ENCODE measurements at places on chromosomes 7 and 10.

- no peaks in the 10 kb centered on the region for H3K4me1 ChIP-seq
- DNase-seq, result no peak
- H3K27me3 ChIP-seq, result no peaks in the 10 kb centered on the region
- H3K27ac ChIP-seq, result no peak overlapping the region
- no peak overlapping the region for H3K4me3 ChIP-seq
Measured at GRCh38 chr7:98974205-98974604, 95.9 kb downstream of the TRRAP start.

DNA sequence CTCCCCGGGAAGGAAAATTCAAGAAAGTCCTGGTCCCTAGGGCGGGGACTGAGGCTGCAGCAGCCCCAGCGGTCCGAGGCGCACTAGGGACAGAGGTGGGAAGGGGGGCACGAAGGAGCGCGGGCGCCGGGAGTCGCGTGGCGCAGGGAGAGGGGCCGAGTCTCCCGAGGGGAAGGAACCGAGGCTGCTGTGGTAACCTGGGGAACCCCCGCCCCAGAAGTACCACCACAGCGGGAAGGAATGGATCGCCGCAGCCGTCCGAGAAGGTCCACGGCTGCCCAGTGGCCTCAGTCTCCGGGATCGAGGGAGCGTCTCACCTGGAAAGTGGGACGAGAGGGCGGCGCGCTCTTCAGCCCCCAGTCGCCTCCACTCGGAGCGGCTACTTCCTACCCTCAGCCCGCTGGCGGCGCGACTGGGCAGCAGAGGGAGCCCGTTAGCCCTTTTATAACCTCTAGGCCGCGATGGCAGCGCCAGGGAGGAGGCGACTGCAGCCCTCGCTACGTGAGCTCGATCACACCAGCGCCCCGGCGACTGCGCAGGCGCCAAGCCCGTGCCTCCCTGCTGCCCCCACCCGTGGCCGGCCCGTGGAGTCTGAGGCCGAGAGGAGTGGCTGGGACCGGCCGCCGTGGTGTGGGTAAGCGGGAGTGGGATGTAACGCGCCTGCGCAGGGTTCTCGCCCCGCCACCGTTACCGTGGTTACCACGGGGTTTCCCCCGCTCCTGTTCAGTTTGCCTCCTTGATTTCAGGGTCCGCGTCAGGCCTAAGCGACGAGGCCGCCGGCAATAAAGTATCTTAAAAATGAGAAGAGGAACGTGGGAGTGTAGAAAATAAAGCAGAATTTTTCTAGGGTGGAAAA is at the start of gene P4HA1:
Gene P4HA1, minus strand, starts transcription at position 418 of the 856 bp plus-strand sequence. CDS start 21,983 bp downstream, outside the sequence.
- no peaks in the 10 kb centered on the region for H3K4me1 ChIP-seq
- peak within 1 kb of the TSS; percentile 60 for H3K4me3 ChIP-seq
- peak within 1 kb of the TSS; percentile 97 for H3K27ac ChIP-seq
- no peaks in the 10 kb centered on the region for H3K36me3 ChIP-seq

DNA sequence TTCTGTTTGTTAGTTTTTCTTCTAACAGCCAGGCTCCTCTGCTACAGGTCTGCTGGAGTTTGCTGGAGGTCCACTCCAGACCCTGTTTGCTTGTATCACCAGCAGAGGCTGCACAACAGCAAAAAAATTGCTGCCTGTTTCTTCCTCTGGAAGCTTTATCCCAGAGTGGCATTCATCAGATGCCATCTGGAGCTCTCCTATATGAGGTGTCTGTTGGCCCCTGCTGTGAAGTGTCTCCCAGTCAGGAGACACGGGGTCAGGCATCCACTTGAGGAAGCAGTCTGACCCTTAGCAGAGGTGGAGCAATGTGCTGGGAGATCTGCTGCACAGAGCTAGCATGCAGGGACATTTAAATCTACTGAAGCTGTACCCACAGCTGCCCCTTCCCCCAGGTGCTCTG is 26.7 kb upstream of the CROT start:
- DNase-seq, result no peak
- H3K27me3 ChIP-seq, result no peaks in the 10 kb centered on the region
- H3K4me1 ChIP-seq, result no peaks in the 10 kb centered on the region
- no peak overlapping the region for H3K4me3 ChIP-seq

DNA sequence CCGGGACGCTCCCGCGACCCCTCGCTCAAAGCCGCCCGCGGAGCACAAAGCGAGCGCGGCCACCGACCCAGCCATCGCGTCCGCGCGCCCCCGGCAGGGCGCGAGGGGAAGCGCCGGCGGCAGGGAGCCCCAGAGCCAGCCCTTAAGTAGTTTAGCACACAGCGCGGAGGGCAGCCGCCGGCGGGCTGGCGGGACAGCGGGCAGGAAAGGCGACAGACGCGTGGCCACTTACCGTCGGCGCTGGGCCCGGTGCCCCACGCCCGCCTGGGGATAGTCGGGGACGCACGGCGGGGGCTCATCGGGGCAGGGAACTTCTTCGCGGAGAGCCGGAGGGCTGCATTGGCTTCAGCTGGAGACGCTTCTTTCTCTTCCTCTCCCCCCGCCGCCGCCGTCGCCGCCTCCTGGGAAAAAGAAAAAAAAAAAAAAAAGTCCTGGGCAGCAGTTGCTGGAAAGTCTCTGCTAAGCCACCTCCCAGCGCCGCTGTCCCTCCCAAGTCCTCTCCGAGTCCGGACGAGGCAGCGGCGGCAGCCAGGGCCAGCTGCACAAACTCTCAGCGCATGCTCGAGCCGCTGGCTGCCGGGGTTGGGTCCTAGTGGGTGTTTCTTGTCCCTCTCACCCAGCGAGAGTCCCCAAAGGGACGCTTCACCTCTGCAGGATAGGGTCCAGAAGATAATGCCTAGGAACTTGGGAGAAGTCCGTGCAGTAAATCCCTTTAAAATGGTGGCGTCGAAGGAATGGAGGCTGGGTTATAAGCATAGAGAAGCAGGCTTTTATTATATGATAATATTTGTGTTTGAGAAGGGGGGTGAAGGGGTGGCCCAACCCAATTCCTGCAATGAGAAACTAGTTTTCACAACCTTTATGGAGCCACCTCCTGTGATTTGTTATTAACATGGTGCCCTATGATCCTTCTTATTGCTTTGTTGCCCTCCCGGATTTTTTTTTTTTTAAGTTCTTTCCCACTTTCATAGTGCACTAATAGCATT is at the start of gene TSPAN12:
Gene TSPAN12, minus strand, starts transcription at position 557 of the 986 bp plus-strand sequence. CDS start 1,381 bp downstream, outside the sequence.
- H3K27me3 ChIP-seq, result peaks cover 15% of the 10 kb centered on the region
- H3K27ac ChIP-seq, result no peak within 1 kb of the TSS
- DNase-seq, result peak; percentile 13
- H3K4me1 ChIP-seq, result no peaks in the 10 kb centered on the region

DNA sequence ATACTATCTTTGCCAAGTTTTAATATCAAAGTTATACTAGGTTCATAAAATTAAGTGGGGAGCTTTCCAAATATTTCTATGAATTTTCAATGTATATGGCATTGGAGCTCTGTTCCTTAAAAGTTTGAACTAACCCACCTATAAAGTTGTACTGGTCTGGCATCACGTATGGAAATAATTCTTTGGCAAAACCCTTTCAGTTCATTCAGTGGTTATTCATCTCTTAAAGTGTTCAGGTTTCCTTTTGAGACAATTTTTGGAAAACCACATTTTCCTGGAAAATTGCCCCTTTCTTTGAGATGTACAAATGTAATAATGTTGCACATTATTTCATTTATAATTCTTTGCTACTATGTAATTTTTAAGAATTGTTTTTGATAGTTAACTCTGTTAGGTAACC is 62.5 kb upstream of the INPP5A start:
- no peaks in the 10 kb centered on the region for H3K4me1 ChIP-seq
- H3K27ac ChIP-seq, result no peak overlapping the region
- no peak overlapping the region for H3K4me3 ChIP-seq
- H3K36me3 ChIP-seq, result no peaks in the 10 kb centered on the region

- H3K27ac ChIP-seq, result no peak overlapping the region
- no peaks in the 10 kb centered on the region for H3K4me1 ChIP-seq
- H3K36me3 ChIP-seq, result no peaks in the 10 kb centered on the region
- H3K4me3 ChIP-seq, result no peak overlapping the region
Measured at GRCh38 chr10:23412223-23412622, 26.7 kb upstream of the OTUD1 start.

- no peak overlapping the region for H3K4me3 ChIP-seq
- DNase-seq, result no peak
- H3K36me3 ChIP-seq, result no peaks in the 10 kb centered on the region
- H3K4me1 ChIP-seq, result no peaks in the 10 kb centered on the region
- no peak overlapping the region for H3K27ac ChIP-seq
Measured at GRCh38 chr10:18204039-18204835, 64.0 kb downstream of the CACNB2 start.

DNA sequence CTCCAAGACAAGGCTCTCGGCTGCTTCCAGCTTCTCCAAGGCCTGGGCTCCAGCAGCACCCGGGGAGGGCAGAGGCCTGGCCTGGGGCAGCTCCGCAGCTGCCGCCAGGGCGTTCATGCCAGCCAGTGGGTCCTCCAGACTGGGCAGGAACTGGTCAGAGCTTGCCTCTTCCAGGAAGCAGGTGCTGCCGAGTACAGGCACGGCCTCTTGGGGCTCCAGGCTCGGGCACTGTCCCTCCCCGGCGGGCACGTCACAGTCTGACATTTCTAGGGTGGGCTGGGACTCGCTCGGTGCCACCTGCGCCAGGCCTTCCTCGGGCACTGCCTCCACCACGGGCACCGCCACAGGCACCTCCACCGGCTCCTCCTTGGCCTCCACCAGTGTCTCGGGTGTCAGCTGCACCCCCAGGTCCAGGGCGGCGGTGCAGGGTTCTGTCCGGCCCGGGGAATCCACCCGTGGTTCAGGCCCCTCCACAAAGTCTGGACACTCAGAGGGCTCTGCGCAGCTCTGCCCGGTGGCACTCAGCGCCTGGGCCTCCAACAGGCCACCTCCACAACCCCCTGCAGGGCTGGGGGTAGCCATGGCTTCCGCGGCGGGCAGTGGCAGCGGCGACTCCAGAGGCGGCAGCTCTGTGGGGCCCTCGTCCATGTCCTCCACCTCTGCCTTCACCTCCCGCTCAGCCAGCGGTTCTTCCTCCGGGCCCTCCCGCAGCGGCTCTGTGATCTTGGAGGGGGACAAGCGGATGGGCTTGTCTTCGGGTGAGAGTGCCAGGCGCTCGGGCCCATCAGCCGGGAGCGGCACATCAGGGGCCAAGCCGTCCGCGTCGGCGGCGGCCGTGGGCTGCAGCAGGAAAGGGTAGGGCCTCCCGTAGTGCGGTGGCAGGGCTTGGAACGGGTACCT is 52.9 kb downstream of the TNRC18 start:
- DNase-seq, result no peak
- no peak overlapping the region for H3K4me3 ChIP-seq
- H3K4me1 ChIP-seq, result no peaks in the 10 kb centered on the region
- peaks cover 56% of the 10 kb centered on the region for H3K36me3 ChIP-seq

GRCh38 chr10:13492493-13493180 is 36.2 kb downstream of the BEND7 start:
- no peak overlapping the region for H3K4me3 ChIP-seq
- no peaks in the 10 kb centered on the region for H3K27me3 ChIP-seq
- no peaks in the 10 kb centered on the region for H3K4me1 ChIP-seq

- H3K36me3 ChIP-seq, result no peaks in the 10 kb centered on the region
- H3K27ac ChIP-seq, result no peak overlapping the region
- no peaks in the 10 kb centered on the region for H3K27me3 ChIP-seq
- DNase-seq, result no peak
Measured at GRCh38 chr7:33035776-33036175, 26.8 kb downstream of the NT5C3A start.

- H3K36me3 ChIP-seq, result no peaks in the 10 kb centered on the region
- no peak for DNase-seq
- peaks cover 4% of the 10 kb centered on the region for H3K4me1 ChIP-seq
- H3K27me3 ChIP-seq, result no peaks in the 10 kb centered on the region
- H3K27ac ChIP-seq, result no peak overlapping the region
Measured at GRCh38 chr10:50421026-50421719, 169.9 kb upstream of the ASAH2 start.

DNA sequence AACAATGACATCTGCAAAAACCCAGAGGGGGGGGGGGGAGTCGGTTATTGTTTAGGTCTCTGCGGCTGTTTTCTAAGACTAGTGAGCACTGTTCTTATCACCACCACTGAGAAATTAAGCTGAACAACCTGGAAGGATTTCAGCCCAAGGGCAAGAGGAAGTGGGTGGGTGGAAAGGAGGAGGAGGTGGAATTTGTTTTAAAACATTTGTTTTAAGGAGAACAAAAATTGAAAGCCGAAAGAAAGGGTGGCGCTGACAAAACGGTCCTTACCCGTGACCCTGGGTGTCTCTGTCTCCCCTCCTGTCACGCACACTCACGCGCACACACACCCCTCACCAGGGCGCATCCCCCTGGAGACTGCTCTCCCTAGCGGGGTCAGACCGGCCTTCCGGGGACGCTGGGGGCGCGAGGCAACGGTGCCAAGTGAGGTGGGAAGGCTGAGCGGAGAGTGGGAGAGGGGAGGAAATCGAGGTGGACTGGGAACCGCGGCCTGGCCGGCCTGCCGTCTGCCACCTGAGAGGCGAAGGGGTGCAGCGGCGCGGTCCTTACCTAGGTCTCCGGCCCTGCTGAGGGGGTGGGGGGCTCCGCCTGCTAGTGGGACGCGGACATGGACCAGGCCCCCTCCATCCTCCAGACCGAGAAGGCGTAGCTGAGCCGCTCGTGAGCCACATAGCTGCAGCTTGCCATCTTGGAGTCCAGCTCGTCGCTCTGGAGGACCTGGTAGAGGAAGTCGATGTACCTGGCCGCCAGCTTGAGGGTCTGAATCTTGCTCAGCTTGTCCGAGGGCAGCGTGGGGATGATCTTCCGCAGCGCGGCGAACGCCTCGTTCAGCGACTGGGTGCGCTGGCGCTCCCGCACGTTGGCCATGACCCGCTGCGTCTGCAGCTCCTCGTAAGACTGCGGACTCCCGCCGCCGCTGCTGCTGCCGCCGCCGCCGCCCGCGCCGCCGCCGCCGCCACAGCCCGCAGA is 1.0 kb downstream of the TWIST1 start:
- no peak overlapping the region for H3K27ac ChIP-seq
- no peak overlapping the region for H3K4me3 ChIP-seq
- no peaks in the 10 kb centered on the region for H3K4me1 ChIP-seq
- H3K27me3 ChIP-seq, result peaks cover 5% of the 10 kb centered on the region
- no peaks in the 10 kb centered on the region for H3K36me3 ChIP-seq

DNA sequence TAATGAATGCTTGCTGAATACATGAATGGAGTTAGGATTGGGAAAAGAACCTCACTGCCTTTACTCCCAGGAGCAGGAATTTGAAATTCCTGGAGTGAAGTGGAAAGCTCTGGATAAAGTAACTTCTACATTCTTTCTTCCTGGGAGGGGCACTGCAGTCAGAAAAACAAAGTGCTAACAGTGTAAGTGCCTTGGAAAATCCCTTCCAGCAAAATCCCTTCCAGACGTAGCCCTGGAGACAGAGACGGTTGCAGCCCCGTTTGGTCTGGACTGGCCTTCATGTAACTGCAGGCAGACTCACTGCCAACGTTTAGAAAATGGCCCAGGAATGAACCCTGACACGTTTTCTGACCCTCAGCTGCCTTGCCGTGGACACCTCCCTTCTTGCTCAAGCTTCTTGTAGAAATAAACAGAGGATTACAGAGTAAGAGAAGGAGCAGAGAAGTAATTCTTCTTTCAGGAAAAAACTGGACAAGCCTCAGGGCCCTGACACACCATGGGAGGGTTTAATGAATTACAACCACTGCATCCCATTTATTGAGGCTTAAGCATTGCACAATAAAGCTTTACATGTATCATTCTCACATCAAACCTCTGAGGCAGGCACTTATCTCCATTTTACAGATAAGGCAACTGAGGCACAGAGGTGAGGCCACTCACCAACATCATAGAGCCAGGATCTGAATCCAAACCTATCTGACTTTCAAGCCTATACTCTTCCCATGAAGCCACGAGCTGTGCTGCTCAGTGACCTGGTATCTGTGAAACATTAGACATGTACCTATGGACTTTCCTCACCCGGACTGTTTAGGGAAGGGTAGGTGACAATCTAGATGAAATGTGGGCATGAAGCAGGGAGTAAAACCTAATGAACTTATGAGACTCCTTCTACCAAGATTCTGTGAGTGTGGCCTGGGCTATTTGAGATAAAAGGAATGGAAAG is 7.8 kb downstream of the ITPRIP start:
- no peak overlapping the region for H3K4me3 ChIP-seq
- no peaks in the 10 kb centered on the region for H3K36me3 ChIP-seq
- peaks cover 96% of the 10 kb centered on the region for H3K4me1 ChIP-seq
- no peaks in the 10 kb centered on the region for H3K27me3 ChIP-seq
- no peak for DNase-seq
